ENCODE measurements at places on chromosomes 6 and 20.

GRCh38 chr6:28653876-28654275 lies 128.2 kb downstream of the GPX5 start:
- DNase-seq: no peak

GRCh38 chr6:33604941-33605854 lies 15.9 kb upstream of the ITPR3 start:
- DNase-seq: no peak

DNA sequence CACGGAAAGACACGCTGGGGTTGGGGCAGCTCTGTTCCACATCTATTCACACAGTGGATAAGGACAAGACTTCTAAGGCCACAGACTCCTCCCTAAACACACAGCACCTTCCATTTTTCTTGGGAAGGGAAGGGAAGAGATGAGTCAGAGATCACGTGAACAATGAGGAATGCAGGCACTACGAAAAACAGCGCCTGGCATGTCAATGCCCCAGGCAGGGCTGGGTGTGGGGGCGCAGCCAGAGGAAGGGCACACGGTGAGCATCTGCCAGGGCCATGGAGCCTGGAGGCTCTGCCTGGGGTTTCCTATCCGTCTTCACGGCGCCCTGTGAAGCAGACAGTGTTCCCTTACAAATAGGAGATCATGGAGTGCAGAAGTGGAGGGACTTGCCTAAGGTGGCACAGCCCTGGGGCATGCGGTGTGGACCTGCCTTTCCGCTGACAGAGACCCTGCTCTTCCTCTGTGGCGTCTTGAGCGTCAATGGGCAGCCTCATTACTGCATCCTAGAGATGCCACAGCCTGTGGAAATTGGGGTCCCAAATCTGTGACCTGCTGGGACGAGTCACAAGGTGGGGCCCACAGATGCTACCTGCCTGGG lies 15.4 kb downstream of the UNC93A start:
- no peak for DNase-seq

GRCh38 chr6:86888301-86888700 lies 49.0 kb upstream of the HTR1E start:
- no peak for DNase-seq

GRCh38 chr6:116971959-116972358 lies 94.9 kb downstream of the RFX6 start:
- DNase-seq: peak; percentile 34

GRCh38 chr6:155247618-155248007 lies 16.2 kb upstream of the CLDN20 start:
- DNase-seq: peak; percentile 22

DNA sequence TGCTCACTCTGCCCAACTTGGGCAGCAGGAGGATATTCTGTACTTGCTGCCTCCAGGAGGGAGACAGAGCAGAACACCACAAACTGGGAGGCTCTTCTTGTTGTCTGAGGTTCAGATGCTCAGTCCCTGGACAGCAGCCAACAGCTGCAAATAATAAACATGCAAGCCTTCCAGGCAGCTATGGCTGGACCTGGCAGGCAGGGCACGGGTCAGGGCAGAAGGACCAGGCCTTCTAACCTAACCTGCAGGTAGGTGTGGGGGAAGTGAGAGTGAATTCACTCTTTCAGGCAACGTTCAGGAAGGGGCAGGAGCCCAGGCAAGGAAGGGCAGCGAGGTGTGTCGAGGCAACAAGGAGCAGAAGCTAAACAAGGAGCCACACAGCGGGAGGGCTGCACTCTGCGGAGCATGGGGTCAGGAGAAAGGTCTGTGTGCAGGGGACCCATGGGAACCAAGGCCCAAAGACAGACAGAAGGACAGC lies 31.5 kb downstream of the NINL start:
- DNase-seq: peak; percentile 67

DNA sequence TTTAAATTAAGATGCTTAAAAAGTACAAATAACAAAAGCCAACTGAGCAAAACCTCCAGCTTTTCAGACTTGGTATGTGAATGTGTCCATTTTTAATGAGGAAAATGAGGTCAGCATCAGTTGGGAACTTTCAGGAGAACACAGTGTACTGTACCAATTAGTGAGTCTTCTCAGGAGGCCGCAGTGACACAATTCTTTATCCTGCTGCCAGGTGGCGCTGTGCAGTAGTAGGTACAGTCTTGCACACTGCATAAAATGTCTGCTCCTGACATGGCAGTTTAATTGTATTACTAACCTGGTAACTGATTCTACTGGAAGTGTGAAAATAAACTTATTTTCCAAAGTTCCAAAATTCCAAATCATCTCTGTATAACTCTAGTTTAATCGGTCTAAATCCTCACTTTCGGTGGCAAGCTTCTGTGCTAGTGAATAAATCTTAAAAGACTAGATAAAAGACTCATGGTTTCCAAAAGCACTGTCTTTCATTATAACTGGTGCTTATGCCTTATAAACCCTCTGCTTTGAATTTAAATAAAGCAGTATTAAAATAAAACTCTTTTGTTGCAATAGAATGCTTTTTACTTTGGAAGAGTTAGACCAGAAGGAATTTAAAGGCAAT lies 214.8 kb upstream of the MMS22L start:
- DNase-seq: peak; percentile 49

Measured in GM03348 (cell line).